ENCODE measurements at places on chromosomes 11 and 22.

- peak; percentile 60 for DNase-seq
These were observed 680.9 kb upstream of the ANO5 start for GRCh38 chr11:21511835-21512440.

GRCh38 chr11:121889931-121890330 is 226.1 kb downstream of the BLID start:
- DNase-seq = no peak

DNA sequence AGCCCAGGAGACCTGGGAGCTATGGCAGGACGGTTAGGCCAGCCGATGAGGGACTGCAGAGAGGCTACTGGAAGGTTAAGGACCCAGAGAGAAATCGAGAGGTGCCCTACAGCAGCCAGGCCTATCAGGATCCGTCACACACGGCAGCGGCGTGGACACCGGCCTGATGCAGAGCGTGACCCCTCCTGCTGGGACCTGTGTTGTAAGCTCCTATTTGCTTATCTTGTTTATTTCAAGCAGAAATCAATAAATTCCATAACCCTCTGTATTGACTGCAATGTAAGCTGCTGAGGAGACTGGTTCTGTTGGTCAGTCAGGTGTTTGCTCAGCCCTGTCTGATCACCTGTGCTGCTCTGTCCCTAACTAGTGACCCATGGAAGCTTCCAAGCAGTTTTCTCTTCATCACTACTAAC is 39.9 kb downstream of the PPP2R1B start:
- DNase-seq = no peak

- DNase-seq = no peak
These were observed 20.1 kb upstream of the SPTBN2 start for GRCh38 chr11:66749091-66749490.

GRCh38 chr11:64321533-64321932 is 3.6 kb downstream of the PRDX5 start:
- no peak for DNase-seq

- DNase-seq = no peak
These were observed 7.5 kb downstream of the TMEM138 start for GRCh38 chr11:61369372-61370348.

DNA sequence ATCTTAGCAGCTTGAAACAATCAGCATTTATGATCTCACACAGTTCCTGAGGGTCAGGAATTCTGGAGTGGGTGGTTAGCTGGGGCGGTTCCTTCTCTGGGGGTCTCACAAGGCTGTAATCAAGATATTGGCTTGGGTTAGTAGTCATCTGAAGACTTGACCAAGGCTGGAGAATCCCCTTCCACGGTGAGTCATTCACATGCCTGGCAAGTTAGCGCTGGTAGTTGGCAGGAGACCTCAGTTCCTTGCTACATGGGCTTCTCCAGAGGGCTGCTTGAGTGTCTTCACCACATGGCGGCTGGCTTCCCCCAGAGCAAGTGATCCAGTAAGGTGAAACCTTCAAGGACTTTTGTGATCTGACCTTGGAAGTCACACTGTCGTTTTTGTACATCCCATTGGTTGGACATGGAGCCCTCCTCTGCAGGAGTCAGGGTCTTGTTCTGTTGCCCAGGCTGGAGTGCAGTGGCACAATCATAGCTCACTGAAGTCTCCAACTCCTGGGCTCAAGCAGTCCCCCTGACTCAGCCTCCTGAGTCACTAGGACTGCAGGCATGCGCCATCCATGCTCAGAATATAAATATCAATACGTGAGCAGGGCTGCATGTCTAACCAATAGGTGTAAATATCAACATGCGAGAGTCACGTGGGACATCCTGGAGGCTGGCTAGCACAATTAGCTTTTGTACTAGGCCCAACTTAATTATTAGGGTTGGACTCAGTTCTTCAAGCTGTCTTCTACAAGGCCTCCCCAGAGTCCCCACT is 7.2 kb upstream of the NIPSNAP1 start:
- no peak for DNase-seq

DNA sequence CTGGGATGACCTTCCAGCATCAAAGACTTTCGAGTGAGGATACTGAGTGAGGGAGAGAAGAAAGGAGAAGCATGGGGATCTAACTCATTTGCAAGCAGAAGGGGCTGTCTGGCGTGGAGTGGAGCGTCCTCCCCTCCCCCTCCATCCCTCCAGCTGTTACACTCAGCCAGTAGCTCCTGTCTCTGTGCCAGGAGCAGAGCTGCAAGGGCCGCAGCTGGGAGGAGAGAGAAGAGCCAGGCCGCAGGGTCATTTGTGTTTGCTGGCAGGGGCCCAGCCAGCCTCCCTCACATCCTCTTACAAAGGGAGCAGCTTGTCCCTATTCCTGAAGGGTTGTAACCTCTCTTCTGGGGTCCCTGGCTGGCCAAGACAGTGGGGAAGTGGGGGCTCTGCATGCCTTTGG is 57.9 kb downstream of the NECTIN1 start:
- peak; percentile 83 for DNase-seq

- no peak for DNase-seq
These were observed 26.2 kb upstream of the GUCY1A2 start for GRCh38 chr11:107044503-107044902.

DNA sequence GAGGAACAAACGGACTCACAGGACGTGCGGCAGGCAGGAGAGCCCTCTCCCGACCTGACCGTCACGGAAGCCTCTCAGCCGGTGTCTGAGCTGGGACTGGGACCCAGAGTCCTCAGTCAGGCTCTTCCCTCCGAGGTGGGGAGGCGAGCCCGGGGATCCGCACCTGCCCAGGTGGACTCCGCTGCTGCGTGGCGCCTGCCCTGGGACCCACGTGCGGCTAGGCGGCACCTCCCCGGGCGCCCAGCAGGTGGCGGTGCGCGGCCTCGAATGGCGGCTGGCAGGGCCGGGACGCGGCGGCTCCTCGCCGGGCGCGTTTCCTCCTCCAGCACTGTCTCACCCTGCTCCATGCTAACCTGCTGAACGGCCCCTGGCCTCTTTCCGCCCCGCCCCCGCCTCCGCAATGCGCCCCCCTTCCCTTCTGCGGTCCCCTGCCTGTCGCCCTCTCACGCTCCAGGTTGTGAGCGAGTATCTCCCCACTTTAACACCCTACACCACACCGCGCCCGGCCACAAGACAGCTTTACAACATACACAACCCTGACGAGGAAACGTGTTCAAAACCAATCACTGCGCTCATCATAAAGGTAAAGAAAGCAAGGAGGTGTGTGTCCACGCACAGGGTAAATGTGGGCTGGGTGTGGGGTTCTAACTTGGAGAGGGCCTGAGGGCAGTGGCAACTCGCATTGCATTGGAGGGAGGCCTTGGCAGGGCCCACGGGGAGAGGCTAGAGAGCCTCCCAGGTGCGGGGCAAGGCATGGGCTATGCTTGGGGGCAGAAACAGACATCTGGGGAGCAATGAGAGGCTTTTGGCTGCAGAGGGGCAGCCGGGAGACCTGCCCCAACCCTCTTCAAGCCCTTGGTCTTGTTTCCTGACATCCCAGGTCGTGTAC is 25.9 kb upstream of the ATXN10 start:
- no peak for DNase-seq

- DNase-seq = no peak
These were observed 132.6 kb downstream of the MICAL2 start for GRCh38 chr11:12242966-12243365.

GRCh38 chr22:32985899-32986765 is 72.0 kb downstream of the SYN3 start:
- DNase-seq = peak; percentile 94

- no peak for DNase-seq
These were observed 232.3 kb downstream of the JRKL start for GRCh38 chr11:96622026-96622634.

DNA sequence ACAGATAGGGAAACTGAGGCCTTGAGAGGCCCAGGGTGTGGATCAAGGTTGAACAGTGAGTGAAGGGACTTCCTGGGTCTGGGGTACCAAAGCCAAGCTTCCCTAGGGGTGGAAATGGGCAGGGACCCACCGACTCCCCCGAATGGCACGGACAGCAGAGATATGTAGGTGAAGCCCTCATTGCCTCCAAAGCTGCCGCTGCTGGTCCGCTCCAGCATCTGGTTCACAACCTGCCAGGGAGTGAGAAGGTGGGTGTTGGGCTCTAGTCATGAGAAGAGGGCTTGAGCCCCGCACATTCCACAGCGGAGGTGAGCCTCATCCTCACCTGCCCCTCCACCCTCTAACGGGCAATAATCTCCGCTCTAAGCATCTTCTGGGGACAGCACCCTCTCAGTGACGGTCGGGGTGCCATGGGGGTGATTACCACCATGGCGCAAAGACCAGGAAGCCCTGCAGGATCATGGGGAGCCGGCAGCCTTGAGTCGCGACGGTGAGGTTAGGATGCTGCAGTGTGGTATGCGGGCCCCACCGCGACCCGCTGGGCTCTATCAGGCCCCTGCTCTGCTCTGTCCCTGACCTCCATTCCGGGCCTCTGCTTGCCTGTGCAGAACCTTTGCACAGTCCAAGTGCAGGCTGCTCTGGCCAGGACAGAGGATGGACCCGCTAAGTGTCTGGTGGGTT is 10.8 kb downstream of the ALDH3B2 start:
- no peak for DNase-seq

- no peak for DNase-seq
These were observed 45.4 kb downstream of the YAP1 start for GRCh38 chr11:102155676-102156075.

- DNase-seq = no peak
These were observed 48.2 kb downstream of the LRFN4 start for GRCh38 chr11:66904981-66905521.

DNA sequence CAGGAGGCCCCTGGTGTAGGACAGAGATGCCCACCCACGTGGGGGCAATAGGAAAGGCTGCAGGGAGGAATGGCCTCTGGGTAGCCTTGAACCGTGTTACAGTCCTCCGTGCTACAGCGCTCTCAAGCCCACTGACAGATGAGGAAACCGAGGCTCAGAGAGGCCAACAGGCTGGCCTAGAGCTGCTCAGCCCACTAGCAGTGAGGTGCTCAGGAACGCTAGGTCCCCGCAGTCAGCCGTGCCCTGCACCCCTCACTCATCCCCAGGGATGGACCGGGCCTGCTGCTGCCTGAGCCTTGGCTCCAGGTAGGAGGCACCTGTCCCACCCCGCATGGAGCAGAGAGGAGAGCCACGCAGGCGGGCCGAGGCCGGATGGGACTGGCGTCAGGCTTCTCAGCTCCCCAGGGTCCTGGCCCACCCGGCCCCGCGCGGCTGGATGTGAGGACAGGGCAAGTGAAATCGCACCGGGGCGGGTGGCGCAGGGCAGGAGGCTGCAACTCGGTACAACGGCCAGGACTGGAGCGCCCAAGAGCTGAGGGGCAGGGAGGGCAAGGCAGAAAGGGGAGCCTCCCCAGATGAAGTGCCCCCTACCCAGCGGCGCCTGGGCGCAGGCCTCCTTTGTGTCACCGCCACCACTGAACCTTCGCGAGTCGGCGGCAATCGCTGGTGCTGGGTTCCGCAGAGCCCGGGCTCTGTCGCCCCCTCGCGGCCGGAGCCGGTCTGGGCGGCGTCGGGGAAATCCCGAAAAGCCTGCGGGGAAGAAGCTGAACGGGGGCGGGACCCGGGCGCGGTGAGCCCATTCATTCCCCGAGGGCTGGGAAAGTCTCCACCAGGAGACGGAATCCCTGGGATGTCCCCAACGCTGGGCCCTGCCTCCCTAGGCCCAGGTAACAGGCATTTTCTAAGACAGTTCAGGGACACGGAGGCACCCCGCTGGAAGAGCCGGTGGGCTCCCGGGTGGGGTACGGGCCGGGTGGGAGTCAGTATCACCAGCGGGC is 8.4 kb upstream of the SLC2A11 start:
- DNase-seq = peak; percentile 74

DNA sequence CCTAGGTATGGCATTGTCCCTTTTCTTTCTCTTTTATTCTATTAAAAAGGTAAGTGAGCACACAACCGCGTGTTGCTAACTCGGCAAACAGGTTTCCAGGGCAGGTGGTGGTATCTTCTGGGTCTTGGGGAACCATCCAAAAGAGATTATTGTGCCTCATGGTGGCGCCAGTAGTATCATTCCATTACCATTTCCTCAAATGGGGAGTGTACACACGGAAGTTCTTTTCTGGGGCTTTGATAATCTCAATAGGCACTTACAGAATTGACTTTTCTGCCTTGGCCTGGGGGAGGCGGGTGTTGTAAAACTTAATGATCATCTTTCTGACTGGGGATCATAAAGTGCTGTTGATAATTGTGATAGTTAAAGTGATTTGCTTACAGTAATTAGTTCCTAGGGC is 234.1 kb downstream of the KIRREL3 start:
- no peak for DNase-seq

GRCh38 chr22:32079130-32080089 is 36.3 kb downstream of the SLC5A1 start:
- no peak for DNase-seq

DNA sequence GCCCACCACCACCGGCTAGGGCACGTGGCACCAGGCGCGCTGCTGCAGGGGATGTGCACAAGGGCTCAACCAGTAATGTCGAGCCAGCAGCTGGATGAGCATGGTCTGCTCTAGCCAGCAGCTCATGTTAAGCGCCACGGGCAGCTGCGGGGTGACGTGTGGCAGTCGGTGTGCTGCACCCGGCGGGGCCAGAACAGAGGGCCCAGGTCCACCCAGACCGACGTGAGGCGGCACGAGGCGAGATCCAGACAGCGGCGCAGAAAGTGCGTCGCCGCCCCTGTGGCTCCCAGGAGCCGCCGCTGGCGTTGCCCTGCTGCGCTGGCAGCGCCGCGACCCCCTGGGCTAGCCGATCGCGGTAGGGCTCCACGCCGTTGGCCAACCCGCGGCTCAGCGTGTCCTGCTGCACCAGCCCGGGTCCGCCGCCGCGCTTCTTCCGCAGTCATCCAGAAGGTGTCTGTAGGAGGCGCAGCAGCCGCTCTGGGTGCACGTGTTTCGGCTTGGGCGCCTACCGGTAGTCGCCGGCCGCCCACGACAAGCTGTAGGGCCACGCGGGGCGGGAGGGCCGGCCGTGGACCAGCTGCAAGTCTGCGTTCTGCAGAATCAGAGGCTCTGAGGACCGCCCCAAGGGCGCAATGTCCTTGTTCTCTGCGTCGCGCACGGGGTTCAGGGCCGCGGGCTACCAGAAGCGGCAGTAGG is 4.6 kb upstream of the GALR3 start:
- no peak for DNase-seq

- DNase-seq = no peak
These were observed 1.2 kb downstream of the P2RY6 start for GRCh38 chr11:73273222-73273895.

DNA sequence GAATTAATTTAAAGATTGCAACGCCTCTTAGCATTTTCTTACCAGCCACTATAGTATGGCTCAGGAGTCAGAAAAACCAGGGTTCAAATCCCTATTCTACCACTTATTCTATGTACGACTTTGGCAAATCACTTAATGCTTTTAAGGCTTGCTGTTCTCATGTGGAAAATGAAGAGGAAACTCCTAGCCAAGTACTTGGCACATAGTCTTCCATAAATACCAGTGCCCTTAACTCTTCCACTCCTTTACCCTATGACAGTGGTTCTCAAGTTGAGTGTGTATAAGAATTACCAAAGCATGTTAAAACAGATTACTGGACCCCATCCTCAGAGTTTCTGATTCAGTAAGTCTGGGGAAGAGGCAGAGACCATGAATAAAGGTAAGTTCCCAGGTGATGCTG is 107.6 kb downstream of the RBFOX2 start:
- DNase-seq = no peak

All from left kidney (tissue), 8 donors.